HT1080 (cell line): ENCODE measurements at places on chromosomes 3 and 15.

- no peak for DNase-seq
These were observed 166.2 kb downstream of the UACA start for GRCh38 chr15:70597056-70597603.

DNA sequence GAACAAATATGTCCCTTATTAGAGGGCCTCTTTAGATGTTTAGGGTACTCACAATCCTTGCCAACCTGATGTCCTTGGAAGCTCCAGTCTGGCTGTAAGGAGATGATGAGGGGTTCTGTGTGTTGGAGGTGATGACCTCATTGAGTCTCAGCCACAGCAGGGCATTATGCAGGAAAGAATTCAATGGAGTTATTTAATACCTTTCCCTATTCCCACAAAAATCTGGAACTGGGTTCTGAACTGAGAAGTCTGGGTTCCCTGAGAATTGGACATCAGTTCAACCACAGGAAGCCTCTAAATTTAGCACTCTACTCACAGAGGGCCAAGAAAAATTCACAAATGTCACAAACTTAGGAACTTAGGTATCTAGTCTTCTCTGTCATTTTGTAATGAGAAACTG is 36.9 kb downstream of the SLC35A5 start:
- no peak for DNase-seq

GRCh38 chr3:121752261-121752660 is 2.7 kb upstream of the GOLGB1 start:
- DNase-seq = no peak

- no peak for DNase-seq
These were observed 114.6 kb downstream of the SLCO3A1 start for GRCh38 chr15:91967935-91968606.

- no peak for DNase-seq
These were observed 47.3 kb downstream of the PTPRG start for GRCh38 chr3:61608711-61609110.

DNA sequence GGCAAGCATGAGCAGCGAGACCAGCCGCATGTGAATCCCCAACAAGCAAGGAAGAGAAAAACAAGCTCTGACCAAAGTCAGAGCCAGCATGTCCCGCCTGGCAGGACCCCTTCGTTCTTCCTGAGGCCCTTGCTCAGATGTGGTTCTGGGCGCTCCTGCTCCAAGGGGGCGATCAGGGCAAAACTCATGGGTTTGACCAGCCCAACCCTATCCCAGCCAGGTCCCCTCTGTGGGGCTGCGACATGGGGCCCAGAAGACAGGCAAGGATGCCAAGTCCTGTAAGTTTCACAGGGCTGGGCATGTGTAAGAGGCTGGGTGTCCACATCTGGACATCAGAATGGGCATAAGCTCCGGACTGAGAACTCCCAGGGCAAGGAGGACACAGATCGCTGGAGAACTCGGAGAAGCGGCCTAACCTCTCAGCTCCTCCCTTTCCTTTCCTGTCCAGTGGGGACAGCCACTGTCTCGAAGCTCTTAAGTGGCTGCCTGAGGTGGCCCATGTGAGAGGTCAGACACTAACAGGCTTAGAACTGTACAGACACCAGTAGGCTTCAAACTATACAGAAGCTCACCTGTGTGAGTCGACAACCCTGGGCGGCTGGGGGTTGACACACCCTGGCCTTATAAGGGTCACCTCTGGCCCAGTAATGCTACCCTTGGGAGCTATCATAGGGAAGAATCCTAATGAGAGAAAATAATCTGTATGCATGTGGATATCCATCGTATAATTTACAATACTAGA is 48.9 kb downstream of the XXYLT1 start:
- no peak for DNase-seq

- DNase-seq = no peak
These were observed 139.1 kb upstream of the BNIP2 start for GRCh38 chr15:59828263-59828662.

DNA sequence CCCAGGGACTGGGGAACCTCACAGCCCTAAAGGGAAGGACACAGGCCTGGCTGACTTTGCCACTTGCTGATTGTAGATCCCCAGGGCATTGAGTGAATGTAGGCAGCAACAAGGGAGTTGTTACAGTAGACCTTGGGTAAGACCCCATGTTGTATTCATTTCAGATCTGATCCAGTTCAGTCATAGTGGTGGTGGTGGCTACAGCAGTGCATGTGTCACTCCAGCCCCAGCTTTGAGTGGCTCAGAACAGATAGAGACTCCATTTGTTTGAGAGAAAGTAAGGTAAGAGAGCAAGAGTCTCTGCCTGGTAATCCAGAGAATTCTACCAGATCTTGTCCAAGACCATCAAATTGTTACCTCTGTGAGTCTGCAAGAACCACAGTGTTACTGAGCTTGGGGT is 278.7 kb upstream of the SATB1 start:
- no peak for DNase-seq

- DNase-seq = peak; percentile 44
These were observed 319.6 kb downstream of the ZBTB20 start for GRCh38 chr3:114827495-114827894.

DNA sequence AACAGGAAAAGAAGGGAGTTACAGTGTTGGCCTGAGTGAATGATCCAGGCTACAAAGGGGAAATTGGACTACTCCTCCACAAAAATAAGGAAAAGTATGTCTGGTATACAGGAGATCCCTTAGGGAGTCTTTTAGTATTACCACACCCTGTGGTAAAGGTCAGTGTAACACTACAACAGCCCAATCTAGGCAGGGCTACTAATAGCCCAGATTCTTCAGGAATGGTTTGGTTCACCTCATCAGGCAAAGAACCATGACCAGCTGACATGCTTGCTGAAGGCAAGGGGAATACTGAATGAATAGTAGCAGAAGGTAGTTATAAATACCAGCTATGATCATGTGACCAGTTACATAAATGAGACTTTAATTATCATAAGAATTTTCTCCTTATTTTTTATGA is 372.6 kb upstream of the ATP11B start:
- DNase-seq = no peak

- no peak for DNase-seq
These were observed 297.6 kb upstream of the CHRNA7 start for GRCh38 chr15:31732726-31733125.

DNA sequence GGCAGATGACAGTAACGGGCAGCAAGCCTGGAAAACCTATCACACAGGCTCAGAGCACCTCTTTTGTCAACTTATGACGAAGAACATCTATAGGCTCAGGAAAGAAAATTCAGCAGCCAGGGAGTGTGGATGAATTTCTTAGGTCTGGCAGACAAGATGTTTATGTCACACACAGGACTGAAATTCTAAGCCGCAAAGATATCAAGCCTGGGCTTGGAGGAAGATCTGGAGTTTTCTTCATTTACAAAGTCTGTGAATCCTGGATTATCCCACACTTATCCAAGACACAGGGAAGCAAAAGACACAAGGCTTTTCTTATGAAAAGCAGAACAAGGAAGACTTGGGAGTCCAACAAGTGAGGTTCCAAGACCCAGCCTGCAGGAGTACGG is 23.4 kb upstream of the CHCHD6 start:
- no peak for DNase-seq

- DNase-seq = peak; percentile 67
These were observed 93.2 kb upstream of the RNF7 start for GRCh38 chr3:141644931-141645330.

GRCh38 chr15:51493892-51494291 is 128.7 kb downstream of the DMXL2 start:
- DNase-seq = no peak

DNA sequence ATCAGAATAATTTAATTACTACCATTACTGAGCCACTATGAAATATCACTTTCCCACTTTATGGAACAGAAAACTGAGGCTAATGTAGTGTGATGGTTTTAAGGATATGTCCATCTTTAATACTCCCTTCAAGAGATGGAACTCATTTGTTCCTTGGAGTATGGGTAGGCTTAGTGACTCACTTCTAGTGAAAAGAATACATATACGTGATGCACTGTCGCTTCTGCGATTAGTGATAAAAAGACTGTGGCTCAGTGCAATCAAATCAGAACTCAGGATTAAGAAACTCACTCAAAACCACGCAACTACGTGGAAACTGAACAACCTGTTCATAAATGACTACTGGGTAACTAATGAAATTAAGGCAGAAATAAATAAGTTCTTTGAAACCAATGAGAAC is 216.6 kb downstream of the SUCLG2 start:
- no peak for DNase-seq

- no peak for DNase-seq
These were observed 526.8 kb upstream of the CCDC54 start for GRCh38 chr3:106850437-106850836.

DNA sequence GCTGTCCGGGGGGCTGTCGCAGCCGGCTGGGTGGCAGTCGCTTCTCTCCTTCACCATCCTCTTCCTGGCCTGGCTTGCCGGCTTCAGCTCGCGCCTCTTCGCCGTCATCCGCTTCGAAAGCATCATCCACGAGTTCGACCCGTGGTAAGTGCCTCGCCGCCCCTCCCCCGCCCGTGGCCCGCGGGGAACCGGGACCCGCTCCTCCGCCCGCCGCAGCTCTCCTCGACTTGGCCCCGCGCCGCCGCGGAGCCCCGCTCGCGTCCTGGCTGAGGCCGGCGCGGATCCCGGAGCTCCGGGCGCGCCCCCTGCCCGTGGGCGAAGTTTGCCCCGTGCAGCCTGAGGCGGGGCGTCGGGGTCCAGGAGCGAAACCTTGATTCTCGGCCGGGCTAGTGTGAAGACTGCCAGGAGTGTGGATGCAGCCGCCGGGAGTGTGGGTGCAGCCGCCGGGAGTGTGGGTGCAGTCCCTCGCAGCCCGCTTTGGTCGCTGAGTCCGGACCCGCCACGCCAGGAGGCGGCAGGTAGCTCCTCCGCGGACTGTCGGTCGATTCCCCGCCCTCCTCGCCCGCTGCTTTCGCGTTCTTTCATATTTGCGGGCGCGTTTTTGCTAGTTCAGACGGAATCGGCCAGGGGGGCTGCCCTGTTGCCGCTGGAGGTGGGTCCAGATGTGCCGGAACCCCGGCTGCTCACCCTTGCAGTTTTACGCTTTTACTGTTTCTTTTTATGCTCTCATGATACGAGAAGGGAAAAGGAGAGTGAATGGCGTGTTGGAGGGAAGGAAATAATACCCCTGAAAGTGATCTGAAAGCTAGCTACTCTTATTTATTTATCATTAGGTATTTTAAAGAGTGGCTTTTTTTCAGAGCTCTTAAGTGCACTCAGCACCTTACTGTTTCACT is 692 bp downstream of the STT3B start:
- peak; percentile 16 for DNase-seq

- no peak for DNase-seq
These were observed 5.9 kb downstream of the RNU6-1 start for GRCh38 chr15:67833710-67834511.

DNA sequence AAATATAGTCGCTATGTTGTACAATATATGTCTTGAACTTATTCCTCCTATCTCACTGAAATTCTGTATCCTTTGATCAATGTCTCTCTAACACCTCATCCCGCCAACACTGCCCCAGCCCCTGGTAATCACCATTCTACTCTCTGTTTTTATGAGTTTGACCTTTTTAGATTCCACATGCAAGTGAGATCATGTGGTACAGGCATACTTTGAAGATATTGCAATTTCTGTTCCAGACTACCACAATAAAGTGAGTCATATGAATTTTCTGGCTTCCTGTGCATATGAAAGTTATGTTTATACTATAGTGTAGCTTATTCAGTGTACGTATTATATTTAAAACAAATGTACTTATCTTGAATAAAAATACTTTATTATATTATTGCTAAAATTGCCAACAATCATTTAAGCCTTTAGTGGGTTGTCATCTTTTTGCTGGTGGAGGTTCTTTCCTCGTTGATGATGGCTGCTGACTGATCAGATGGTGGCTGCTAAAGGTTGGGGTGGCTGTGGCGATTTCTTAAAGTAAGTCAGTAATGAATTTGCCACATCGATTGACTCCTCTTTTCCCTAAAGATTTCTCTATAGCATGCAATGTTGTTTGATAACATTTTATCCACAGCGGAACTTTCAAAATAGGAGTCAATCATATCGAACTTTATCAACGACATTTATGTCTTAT is 257.2 kb downstream of the NFKBIZ start:
- DNase-seq = peak; percentile 36

DNA sequence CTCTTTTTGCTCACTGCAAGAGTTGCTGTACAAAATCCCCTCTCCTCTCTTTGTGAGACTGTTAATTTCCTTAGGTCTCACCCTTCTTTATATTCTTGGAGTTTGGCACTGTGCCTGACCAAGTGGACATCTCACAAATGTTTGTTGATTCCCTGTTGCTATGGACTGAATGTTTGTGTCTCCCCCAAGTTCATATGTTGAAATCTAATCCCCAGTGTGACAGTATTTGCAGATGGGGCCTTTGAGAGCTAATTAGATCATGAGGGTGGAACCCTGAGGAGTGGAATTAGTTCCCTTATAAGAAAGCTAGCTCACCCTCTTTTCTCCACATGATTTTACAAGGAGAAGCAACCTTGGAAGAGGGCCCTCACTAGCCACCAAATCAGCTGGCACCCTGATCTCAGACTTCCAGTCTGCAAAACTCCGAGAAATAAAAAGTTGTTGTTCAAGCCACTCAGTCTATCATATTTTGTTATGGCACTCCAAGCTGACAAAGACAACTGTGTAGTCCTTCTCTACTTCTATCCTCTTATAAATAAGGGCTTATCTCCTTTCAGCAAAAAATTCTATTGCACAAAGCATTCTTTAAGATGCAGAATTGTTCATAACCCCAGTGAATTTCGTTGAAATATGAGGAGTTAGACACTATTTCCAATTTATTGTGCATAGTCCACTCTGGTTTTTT is 65.5 kb upstream of the NPHP3 start:
- peak; percentile 15 for DNase-seq

GRCh38 chr3:56413911-56414310 is 54.4 kb downstream of the ERC2 start:
- no peak for DNase-seq

- DNase-seq = peak; percentile 26
These were observed 162.5 kb upstream of the SOX2 start for GRCh38 chr3:181549266-181549665.

DNA sequence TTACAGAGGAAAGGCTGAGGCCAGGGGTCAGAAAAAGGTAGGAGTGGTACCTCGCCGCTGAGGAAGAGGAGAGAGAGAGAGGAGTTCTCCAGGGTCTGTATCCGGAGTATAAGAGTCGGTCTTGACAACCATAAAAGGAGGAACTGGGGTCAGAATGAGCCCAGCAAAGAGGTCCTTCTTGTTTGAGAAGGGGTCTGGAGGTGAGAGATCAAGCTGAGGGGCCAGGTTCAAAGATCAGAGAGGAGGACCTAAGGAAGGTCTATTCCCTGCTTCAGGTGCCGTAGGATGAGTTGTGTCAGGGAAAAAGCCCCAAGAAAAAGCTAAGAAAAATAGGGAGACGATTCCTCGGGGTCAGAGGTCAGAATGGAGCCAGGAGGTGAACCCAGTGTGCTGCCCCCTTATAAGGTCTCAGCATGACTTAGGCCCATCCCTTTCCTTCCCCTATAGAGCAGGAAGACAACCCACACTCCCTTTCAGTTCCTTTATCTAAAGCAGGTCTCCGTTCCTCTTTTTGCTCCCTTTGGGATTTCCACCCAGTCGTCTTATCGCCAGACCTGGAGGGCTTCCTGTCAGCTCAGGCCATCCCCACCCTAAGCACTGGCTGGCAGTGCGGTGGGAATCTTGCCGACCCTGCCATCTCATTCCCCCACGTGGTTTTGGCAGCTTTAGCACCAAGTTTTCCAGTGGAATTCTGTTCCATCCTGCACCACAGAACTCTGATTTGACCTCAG is 651 bp downstream of the MTMR14 start:
- peak; percentile 5 for DNase-seq
